ENCODE measurements at places on chromosomes 16 and 17. TPM values are rescaled to one million over a fixed set of nuclear protein-coding genes. Genes with fewer than 3 reads are reported as not detected.

Gene CRYBA1
- total RNA-seq, result not detected

Gene GSDMA
- 0.11 TPM for total RNA-seq

Gene DOC2A
- total RNA-seq, result not detected

Gene ATP2A3
- 27.5 TPM for total RNA-seq

GRCh38 chr16:46894036-46894672, 10.0 kb downstream of the GPT2 start:
- H3K4me3 ChIP-seq, result no peak overlapping the region
- peaks cover 10% of the 10 kb centered on the region for H3K36me3 ChIP-seq
- no peaks in the 10 kb centered on the region for H3K27me3 ChIP-seq
- DNase-seq, result no peak
- peaks cover 10% of the 10 kb centered on the region for H3K4me1 ChIP-seq

DNA sequence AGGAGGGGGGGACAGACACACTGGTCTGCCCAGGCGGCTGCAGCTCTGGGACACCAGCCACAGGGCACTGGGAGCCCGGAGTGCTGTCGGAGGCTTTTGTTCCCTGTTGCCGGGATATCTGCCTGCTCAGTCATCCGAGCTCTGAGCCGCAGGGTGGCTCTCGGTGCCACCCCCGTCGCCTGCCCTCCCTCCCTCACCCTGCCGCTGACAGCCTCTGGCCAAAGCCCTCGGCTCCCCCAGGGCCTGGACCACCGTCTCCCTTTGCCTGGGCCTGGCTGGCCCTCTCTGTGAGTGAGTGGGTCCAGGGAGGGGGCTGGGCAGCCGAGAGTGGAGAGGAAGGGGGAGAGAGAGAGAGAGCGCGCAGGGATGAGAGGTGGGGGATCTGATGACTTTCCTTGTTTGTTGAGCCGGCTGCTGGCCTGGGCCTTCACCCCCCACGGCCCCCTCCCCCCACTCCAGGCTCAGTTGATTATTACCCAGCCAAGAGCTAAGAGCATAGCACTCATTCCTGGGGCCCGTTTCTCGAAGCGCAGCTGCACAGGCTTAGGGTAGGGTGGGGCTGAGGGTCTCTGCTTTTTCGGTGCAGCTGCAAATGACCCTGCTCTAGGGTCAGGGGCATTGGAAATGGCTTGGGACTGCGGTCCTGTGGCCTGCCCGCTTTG, 2.7 kb downstream of the FOXJ1 start:
- H3K27ac ChIP-seq, result no peak overlapping the region
- H3K27me3 ChIP-seq, result peaks cover 78% of the 10 kb centered on the region
- no peak overlapping the region for H3K4me3 ChIP-seq
- no peak for DNase-seq

GRCh38 chr16:85517563-85518179, 95.5 kb upstream of the GSE1 start:
- no peak overlapping the region for H3K27ac ChIP-seq
- no peak overlapping the region for H3K4me3 ChIP-seq
- no peaks in the 10 kb centered on the region for H3K27me3 ChIP-seq
- DNase-seq, result no peak
- H3K36me3 ChIP-seq, result no peaks in the 10 kb centered on the region

- H3K36me3 ChIP-seq, result peaks cover 31% of the 10 kb centered on the region
- H3K4me1 ChIP-seq, result peaks cover 66% of the 10 kb centered on the region
- DNase-seq, result no peak
Observed at GRCh38 chr17:63698886-63699637, 863 bp downstream of the LIMD2 start.

DNA sequence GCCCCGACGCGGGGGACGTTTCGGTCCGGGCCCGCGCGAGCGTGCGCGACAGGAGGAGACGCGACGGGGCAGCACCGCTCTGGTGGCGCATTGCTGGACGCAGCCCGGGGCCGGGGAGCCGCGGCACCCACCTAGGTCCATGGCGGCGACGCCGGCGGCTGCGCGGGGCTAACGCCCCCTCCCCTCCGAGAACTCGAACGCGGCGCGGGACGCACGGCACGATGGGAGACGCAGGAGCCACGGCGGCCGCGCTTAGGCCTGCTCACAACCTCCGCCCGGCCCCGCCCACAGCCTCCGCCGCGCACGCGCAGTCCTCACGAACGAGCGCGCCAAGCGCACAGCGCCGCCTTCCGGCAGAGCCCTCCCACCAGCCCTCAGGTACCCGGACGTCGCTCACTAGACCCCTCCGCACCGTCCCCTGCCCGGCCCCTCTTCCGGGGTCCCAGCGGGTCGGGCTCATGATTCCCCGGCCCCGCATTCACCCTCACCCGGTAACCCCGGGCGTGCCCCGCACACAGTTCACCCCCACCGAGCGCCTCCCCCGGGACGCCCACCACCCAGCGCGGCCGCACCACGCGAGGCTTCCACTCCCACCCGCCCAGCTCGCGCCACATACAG, at the start of gene GEMIN4:
Gene GEMIN4 (minus strand): TSS at position 263 of the 618 bp plus-strand sequence. CDS start 122 bp downstream, at position 141.
- peaks cover 15% of the 10 kb centered on the region for H3K36me3 ChIP-seq
- peaks cover 19% of the 10 kb centered on the region for H3K4me1 ChIP-seq
- H3K27ac ChIP-seq, result peak within 1 kb of the TSS; percentile 80
- H3K4me3 ChIP-seq, result peak within 1 kb of the TSS; percentile 76
- no peaks in the 10 kb centered on the region for H3K27me3 ChIP-seq

GRCh38 chr17:7347630-7348477, 4.1 kb upstream of the KCTD11 start:
- H3K27ac ChIP-seq, result no peak overlapping the region
- H3K36me3 ChIP-seq, result no peaks in the 10 kb centered on the region
- peaks cover 44% of the 10 kb centered on the region for H3K4me1 ChIP-seq

GRCh38 chr17:56424005-56424404, 169.5 kb upstream of the NOG start:
- no peaks in the 10 kb centered on the region for H3K4me1 ChIP-seq
- no peak for DNase-seq
- no peaks in the 10 kb centered on the region for H3K36me3 ChIP-seq
- no peak overlapping the region for H3K27ac ChIP-seq
- H3K27me3 ChIP-seq, result no peaks in the 10 kb centered on the region
- no peak overlapping the region for H3K4me3 ChIP-seq

DNA sequence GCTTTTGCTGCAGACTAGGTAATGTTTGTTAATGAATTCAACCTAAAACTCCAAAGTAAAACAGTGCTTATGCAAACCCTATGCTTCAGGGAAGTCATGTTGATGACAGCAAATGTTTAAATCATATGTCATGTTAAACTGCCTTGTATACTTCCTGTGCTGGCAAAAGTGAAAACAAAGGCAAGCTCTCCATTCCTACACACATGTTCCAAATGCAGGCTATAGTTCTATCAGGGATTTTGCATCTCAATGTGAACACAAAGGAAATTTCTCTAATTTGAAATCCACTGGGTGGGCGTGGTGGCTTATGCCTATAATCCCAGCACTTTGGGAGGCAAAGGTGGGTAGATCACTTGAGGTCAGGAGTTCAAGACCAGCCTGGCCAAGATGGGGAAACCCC, 19.3 kb downstream of the UNK start:
- DNase-seq, result no peak
- no peak overlapping the region for H3K27ac ChIP-seq
- H3K27me3 ChIP-seq, result no peaks in the 10 kb centered on the region
- H3K36me3 ChIP-seq, result peaks cover 26% of the 10 kb centered on the region

DNA sequence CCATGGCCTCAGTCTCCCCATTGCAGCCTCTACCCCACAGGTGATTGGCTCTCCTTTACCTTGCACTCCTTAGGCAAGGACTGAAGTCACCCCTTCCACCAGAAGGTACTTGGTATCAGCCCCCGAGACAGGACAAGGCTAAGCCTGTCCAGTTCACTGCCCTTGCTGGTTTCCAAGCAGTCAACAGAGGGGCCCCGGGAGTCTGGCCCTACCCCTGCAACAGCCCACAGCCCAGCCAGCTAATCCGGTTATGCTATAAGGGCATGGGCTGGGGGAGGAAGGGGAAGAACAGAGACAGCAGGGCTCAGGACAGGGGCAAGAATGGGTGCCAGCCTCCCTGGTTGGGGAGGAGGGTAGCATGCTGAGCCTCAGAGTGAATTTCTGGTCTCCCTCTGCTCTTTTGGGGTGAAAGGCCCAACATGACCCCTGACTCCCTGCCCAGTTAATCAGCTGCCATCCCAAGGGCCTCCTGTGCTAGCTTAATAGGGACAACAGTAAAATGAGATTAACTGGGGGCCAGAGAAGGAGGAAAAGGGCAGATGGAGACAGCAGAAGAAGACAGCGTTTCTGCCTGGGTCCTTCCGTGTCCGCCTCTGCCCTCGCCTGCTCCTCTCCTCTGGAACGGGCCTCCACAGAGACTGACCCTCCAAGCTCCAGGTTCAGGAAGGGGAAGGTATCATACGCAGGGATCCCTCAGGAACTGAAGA, 10.7 kb downstream of the DLG4 start:
- peaks cover 60% of the 10 kb centered on the region for H3K4me1 ChIP-seq
- DNase-seq, result no peak
- H3K4me3 ChIP-seq, result no peak overlapping the region
- no peaks in the 10 kb centered on the region for H3K36me3 ChIP-seq

DNA sequence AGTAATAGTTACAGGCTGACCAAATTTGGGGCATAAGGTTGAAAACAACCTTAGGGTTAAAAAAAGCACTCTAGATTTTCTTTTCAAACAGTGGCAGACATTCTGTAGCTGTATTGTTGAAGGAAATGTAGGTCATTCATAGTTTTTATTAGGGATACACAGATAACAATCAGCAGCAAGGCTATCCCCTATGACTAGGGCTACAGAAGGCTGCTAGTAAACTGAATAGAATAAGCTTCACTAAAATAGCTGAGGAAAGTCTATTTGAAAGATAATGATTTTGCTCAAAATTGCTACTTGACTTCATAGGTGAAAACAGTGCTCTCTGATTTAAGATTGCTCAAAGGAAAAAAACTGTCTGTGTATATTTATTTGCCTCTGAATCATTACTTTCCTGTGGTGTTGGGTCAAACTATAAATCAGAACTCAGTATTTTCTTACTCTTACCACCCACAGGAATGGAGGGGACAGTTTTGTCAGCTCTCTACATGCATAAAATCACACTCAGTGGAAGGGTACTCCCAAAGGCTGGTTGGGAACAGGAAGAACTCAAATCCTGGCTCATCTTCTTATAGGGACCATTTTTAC, 24.8 kb downstream of the RPGRIP1L start:
- DNase-seq, result no peak
- H3K36me3 ChIP-seq, result no peaks in the 10 kb centered on the region
- no peaks in the 10 kb centered on the region for H3K27me3 ChIP-seq
- no peak overlapping the region for H3K27ac ChIP-seq
- H3K4me1 ChIP-seq, result no peaks in the 10 kb centered on the region

- H3K36me3 ChIP-seq, result no peaks in the 10 kb centered on the region
- H3K27me3 ChIP-seq, result peaks cover 9% of the 10 kb centered on the region
- H3K4me3 ChIP-seq, result no peak overlapping the region
- no peak for DNase-seq
- no peak overlapping the region for H3K27ac ChIP-seq
- peaks cover 15% of the 10 kb centered on the region for H3K4me1 ChIP-seq
Observed at GRCh38 chr16:73228649-73229048, 180.7 kb upstream of the ZFHX3 start.

DNA sequence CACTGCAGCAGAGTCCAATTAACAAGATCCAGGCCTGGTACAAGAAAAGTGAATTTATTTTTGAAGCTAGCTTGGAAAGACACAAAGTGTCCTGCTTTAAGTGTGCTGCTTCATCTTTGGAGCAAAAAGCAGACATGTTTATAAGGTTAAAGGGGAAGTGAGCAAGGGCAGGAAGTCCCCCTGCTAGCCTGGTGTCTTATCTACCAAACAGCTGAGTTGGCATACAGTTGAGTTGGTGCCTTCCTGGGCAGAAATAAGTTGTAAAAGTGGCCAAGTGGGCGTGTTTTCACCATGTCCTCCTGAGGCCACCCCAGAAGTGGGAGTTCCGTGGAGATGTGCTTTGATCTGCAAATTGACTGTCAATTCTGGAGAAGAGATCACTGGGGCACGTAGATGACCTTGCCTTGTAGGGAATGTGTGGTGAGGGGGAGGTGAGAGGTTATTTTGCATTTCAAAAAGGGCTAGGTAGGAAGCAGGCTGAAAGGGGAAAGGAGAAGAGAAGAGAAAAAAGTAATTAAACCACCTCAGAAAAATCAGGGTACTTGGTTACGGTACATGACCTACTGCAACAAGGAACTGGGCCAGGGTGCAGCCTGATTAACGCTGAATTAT, 38.3 kb upstream of the HSBP1 start:
- no peaks in the 10 kb centered on the region for H3K4me1 ChIP-seq
- DNase-seq, result no peak
- peak overlapping the region; percentile 22 for H3K27ac ChIP-seq
- no peak overlapping the region for H3K4me3 ChIP-seq
- H3K27me3 ChIP-seq, result no peaks in the 10 kb centered on the region

GRCh38 chr16:61813339-61813738, 222.9 kb downstream of the CDH8 start:
- no peaks in the 10 kb centered on the region for H3K4me1 ChIP-seq
- H3K27me3 ChIP-seq, result no peaks in the 10 kb centered on the region
- no peak for DNase-seq
- no peak overlapping the region for H3K27ac ChIP-seq

DNA sequence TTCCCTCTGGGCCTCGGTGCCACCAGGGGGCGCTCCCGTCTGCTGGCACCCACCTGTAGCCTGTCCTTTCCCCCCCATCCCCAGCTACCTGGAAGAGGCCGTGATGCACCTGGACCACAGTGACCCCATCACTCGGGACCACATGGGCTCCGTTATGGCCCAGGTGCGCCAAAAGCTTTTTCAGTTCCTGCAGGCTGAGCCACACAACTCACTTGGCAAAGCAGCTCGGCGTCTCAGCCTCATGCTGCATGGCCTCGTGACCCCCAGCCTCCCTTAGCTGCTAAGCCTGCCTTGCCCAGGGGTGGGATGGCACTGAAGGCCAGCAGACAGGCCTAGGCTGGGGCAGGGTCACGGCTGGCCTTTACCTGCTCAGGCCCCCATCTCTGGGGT, 818 bp upstream of the NRN1L start:
- H3K36me3 ChIP-seq, result peaks cover 48% of the 10 kb centered on the region
- no peak overlapping the region for H3K4me3 ChIP-seq
- DNase-seq, result no peak
- H3K27me3 ChIP-seq, result no peaks in the 10 kb centered on the region

DNA sequence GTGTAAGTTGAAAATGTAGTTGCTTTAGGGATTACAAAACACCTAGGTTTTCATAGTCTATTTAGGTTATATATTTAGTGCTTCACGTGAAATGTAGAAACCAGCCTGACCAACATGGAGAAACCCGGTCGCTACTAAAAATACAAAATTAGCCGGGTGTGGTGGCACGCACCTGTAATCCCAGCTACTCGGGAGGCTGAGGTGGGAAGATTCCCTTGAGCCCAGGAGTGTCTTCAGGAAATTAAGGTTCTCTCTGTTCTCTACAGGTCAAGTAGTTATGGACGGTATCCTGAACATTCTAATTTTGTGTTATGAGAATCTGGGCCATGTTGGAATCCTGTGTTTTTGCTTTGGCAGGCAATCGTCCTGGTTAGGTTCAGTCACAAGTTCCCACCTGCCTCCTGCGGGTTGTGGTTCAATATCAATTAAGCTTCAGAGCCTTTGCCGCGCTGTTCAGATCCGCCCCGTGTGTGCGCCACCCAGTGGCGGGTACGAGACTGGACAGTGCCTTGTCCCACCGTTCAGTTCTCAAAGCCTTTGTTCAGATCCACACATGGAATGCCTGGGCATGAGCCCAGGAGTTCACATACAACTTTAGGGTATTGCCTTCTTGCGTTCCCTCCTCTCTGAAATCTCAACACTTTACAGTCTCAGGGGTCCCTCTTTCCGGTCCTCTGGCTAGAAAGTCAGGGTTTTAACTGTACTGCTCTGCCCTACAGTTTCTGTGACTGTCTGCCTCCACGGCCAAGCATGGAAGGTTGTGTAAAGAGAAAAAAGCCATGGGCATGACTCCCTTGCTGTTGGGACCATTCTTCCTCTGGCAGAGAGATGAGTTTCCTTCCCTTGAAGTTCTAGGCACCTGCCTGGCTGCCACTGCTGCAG, 41.7 kb downstream of the HEATR6 start:
- H3K27me3 ChIP-seq, result no peaks in the 10 kb centered on the region
- H3K4me3 ChIP-seq, result no peak overlapping the region
- no peak for DNase-seq

All from esophagus muscularis mucosa (tissue), 4 donors.